Stimulated activated CD8-positive, alpha-beta memory T cell treated with anti-CD3 and anti-CD28 coated beads, Interleukin-7, amount 100 ng/mL, for 1 hour (primary cell): ENCODE measurements at places on chromosomes 2 and 18.

- no peak for DNase-seq
Observed at GRCh38 chr2:25304321-25304720, 37.4 kb downstream of the DNMT3A start.

DNA sequence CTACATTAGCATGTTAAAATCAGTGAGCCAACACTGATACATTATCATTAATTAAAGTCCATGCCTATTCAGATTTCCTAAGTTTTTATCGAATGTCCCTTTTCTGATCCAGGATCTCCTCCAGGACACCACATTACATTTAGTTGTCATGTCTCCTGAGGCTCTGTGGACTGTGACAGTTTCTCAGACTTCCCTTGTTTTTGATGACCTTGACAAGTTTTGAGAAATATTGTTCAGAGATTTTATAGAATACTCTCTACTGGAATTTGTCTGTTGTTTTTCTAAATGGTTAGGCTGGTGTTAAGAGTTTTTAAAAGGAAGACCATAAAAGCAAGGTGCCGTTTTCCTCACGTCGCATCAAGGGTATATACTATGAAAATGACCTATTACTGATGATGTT lies 16.3 kb upstream of the MAPRE3 start:
- no peak for DNase-seq

GRCh38 chr2:121409388-121409787 lies 121.3 kb upstream of the RNU4ATAC start:
- no peak for DNase-seq

GRCh38 chr2:121071034-121071504 lies 213.9 kb downstream of the TFCP2L1 start:
- no peak for DNase-seq

DNA sequence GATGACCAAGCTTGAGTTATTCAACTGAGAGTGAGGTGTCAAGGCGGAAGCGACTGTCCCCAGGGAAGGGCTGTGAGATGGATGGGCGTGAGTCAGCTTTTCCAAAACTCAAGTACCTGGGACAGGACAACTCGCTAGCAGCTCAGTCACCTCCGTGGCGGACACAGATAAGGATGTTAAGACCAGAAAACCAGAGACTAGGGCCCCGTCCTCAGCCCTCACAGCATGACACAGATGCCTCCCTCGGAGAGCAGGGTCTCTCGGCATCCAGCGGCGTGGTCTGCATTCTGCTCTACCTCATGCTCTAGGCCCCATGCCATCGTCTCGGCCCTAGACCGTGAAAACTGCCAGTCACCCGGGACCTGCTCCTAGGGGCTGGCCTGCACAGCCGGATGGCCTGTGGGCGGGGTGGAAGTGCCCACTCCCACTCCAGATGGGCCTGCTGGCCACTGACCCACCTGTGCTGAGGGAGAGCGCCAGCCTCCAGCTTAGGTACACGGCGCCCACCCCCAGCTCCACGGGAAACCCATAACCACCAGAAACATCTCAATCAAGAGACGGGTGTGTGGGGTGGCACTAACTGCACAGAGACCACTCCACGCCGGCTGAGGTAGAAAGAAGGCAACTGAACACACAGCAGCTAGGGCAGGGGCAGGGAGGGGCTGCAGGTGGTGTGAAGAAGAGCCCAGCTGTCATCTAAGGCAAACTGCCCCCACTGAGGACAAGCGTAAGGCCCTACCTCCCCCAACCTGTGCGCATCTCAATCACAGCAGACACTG lies 39.8 kb downstream of the ANO7 start:
- DNase-seq, result no peak

- DNase-seq, result no peak
Observed at GRCh38 chr2:232502511-232502910, 14.9 kb upstream of the ECEL1 start.

DNA sequence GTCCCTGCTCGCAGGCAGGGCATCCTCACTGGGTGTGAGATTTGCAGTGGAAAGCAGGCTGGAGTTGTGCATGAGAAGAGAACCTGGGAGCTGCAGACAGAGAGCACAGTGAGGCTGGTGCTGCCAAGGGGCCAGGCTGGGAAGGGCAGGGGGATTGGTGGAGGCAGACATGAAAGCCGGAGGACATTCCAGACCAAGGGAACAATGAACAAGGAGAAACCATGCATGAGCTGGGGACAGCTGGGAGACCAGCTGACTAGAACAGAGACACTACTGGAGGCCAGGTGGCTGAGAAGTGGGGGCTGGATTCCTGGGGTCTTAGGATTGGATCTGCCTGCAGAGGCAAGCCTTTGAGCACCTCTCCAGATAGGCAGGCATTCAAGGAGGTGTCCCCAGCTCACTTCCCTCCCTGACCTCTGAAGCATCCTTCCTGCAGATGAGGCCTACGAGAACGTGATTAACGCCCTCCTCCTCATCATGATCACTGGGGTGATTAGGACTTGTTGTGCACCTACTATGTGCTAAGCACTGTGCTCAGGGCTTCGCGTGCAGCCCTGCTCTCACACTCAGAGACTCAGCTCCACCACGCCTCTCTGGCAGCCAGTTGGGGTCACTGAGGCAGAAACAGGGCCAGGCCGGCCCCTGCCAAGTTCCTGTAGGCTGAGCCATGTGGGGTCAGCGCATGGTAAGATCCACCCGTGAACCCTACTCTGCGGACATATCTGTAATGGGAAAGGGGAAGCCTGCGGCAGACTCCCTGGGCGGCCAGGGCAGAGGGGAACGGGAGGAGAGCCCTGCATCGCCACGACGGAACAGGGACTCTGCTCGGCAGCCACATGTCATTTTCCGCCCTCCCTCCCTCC lies 74.8 kb upstream of the SLC66A3 start:
- DNase-seq, result no peak

DNA sequence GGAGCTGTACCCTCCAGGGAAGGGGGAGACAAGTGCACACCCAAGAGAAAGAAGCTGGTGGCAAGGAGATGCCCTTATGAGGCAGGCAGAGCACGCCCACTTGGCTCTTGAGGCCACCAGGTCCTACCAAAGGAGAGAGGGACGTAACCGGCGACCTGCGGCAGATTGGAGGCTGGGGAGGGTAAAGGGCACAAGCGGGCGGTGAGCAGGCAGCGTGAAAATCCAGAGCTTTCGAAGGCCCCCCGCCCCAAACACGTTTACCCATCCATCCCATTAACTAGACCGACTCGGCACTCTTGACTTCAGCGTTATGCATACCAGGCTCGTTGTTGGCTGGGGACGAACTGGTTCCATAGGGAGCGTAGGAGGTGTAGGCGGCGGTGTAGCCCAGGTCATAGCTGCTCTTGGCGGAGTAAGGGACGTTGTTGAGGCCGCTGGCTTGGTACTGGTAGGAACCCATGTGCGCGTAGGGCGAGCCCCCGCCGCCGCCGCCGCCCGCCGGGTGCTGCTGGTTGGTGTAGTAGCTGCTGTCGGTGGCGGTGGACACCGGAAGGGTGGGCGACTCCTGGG lies 794 bp downstream of the DLX2 start:
- no peak for DNase-seq

GRCh38 chr18:28438381-28438780 lies 261.5 kb upstream of the CDH2 start:
- DNase-seq, result no peak

GRCh38 chr2:207142461-207142860 lies 23.3 kb downstream of the KLF7 start:
- no peak for DNase-seq

GRCh38 chr2:46711156-46711555 lies 204.4 kb downstream of the MCFD2 start:
- no peak for DNase-seq

- DNase-seq, result no peak
Observed at GRCh38 chr2:215711471-215712034, 275.7 kb upstream of the FN1 start.
